ENCODE measurements at places on chromosomes 11 and 22.

DNA sequence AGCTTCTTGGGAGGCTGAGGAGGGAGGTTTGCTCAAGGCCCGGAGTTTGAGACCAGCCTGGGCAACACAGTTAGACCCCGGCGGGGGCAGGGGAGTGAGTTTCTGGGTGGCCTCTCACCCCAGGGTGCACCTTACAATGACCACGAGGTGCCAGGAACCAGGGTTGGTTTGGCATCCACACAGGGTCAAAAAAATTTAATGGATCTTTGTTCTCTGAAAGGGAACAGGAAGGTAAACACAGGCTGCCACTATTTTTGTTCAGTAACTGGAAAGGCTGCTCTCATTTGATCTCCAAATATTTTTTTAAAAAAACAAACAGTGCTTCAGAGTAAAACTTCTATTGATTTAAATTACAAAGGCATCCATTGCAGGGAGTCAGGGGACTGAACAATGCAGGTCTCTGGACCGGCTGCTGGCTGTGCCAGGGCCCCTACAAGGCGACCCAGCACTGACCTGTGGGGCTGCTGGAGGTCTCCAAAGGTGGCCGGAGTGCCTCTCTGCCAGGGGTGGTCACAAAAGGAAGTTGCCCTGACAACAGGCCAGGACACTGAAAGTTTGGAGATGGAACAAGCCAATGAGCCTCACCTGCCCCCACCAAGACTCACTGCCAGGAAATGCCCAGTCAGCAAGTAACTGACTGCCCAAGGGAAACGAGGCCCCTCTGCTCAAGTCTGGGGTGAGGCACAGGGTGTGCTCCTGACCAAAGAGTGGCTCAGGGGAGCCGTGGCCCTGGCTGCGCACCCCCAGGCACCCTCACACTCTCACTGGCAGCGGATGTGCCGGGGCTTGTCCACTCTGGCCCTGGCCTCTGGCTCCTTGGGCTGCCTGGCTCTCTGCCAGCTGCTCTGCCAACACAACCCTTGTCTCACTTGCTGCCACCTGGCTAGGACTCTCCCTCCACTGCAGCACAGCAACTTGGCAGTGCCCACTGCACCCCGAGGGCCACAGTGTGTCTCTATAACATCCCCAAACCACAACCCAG is 51.8 kb downstream of the ARFGAP3 start:
- DNase-seq, result no peak

GRCh38 chr11:2267306-2267850 is 3.0 kb downstream of the ASCL2 start:
- DNase-seq, result no peak

- DNase-seq, result no peak
Observed at GRCh38 chr11:122353561-122353960, 237.5 kb upstream of the BLID start.

- no peak for DNase-seq
Observed at GRCh38 chr11:81596704-81597103, 1137.0 kb downstream of the FAM181B start.

DNA sequence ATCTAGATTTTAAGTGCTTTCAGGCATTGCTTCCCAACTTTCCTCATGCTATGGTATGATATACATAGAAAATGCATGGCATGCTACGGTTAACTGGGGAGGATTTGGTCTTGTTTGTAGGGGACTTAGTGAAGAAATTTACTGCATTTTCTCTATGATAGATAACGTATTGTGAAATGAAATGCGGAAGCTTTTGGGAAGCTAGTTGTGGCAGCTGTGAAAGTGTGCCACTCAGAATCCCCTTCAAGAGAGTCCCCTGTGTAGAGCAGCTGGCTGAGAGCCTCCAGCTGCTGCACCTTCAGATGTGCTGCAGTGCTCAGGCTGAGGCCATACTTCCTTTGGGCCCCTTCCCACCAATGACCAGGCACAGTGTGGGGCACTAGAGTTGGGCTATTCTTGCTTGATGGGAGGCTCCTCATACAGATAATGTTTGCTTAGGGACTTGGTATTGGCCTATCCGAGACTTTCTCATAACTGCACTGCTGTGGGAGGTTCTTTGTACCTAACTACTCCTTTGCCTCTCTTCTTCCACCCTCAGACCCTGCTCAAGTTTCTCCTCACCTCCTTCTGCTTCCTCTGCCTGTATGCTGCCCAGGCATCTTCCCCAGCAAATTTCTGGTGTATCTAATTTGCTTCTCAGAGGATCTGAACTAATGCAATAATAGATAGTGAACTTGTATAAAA is 67.3 kb downstream of the HIPK3 start:
- DNase-seq, result no peak

GRCh38 chr11:110249766-110250165 is 46.6 kb downstream of the RDX start:
- no peak for DNase-seq

DNA sequence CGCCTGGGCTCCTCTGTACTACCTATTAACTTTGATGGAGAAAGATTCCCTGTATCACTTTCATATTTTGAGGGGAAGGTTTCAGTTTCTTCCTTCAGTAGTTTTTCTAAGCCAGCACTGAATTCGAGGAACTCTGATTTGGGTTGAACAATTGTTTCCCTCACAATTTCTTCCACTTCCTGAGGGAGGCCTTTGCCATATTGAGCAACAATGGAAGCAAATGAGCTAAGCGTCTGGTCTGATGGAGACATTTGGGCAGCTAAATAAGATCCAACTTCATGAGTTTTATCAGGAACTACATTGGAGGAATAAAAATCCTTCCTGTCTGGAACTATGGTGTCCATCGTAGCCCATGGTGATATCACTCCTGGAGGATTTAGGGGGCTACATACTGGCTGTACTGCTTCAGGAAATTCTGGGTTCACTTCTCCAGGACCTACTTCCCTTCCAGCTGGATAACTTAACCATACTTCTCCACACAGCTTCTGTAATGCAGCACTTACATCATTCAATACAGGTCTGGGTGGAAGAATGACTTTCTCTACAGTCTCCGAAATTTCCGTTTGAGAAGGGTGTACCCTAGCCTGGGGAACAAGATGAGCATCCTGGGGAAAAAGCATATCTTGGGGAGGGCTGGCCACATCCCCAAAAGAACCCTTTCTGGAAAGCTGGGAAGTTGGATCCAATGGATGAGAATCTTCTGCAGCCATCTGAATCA is 38.9 kb upstream of the CCDC89 start:
- no peak for DNase-seq

DNA sequence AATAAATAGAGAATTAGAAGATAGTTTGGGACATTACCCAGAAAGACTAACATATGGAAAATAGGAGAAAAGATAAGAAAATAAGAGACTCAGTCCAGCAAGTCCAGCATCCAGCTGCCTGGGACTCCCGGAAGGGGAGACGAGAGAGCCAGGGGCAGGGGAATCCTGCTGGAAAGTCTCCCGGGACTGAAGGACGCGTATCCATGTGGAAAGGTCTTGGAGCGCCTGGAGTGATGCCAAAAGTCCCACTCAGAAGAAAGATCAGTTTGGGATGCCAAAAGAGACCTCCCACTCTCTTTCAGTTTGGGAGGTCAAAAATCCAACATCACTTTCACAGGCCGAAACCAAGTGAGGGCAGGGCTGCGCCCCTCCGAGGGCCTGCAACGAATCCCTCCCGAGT is 30.7 kb downstream of the LRFN4 start:
- DNase-seq, result no peak

GRCh38 chr11:18491924-18492323 is 34.8 kb downstream of the TSG101 start:
- no peak for DNase-seq

- no peak for DNase-seq
Observed at GRCh38 chr11:15228331-15228849, 113.7 kb downstream of the INSC start.

DNA sequence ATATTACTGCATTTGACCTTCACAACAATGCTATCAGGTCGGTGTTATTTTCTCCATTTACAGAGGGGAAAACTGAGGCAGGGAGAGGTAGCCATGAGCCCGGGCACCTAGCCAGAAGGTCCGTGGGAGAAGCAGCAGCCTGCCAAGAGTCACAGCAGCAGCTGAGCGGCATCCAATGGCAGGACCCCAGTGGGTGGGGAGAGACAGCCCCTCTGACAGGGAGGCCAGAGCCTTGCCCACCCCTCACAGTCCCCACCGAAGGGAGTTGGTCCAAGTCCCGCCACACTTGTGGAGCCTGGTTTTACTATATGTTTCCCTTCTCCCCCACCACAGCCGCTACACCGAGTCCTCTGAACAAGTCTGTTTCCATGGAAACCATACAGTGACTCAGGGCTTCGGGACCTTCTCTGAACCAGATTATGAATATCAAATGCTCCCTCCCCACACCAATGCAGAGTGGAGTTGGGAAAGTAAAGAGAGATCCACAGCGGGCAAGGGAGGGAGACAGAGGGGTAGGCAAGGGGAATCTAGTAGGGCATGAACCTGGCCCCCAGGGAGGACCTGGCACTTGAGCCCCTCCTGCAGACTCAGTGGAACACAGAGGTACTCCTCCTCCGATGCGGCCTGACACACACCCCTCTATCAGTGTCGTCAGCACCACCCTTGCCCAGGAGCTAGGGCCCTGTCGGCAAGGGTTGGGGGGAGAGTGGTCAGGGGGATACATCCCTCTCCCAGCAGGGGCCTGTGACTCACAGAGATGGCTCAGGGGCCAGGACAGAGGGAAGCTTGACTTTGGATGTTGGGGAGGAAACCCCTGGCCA is 2.5 kb downstream of the CHST1 start:
- DNase-seq, result peak; percentile 61

DNA sequence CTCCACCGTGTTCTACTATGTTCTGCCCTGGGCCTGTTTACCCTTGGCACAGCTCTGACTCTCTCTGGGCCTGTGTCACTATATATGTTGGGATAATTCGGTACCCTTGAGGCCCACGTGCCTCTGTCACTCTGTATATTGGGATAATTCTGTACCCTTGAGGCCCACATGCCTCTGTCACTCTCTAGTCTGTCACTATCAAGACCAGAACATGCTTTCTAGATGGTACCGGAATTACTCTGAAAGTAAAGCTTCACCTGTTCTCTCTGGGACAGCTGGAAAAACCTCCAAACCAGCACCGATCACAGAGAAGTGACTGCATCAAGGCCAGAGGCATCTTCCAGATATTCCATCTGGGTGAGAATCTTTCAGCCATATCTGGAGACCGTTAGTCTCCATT is 9.3 kb upstream of the FCHSD2 start:
- no peak for DNase-seq

GRCh38 chr11:100584201-100584985 is 102.7 kb upstream of the ARHGAP42 start:
- DNase-seq, result no peak

- DNase-seq, result no peak
Observed at GRCh38 chr22:40954113-40954512, 2.9 kb downstream of the RBX1 start.

GRCh38 chr11:115984228-115984627 is 480.0 kb upstream of the CADM1 start:
- no peak for DNase-seq

- DNase-seq, result no peak
Observed at GRCh38 chr11:131204765-131205380, 165.5 kb upstream of the NTM start.

DNA sequence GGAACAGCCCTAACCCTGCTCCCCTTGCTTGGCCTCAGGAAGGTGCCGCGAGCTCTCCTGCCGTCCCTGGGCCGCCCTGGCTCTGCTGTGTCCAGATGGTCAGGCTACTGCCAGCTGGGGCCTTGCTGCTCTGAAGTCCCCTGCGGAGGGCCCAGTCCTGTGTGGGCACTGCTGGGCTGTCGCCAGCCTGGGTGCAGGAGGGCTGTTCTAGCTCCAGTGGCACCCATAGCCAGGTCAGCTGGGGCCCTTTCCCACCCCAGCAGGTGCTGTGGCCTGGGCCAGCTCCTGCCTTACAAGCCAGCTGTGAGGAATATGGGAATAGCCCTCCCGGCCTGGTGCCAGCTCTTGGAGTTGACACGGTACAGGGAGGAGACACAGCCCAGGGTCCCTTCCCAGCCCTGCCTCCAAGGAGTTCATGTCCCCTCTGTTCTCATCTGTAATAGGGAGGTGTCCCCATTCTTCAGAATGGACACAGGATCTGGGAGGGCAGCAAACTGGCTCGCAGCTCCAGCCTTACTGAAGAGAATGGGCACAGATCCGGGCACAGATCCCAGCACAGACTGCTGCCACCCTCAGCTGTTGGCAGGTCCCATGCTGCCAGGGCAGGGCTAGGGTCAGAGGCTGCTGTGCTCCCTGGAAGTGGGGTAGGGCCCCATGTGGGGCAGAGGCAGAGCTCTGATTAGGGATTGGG is 3.9 kb downstream of the DERL3 start:
- DNase-seq, result no peak

GRCh38 chr22:22558972-22559603 is at the start of gene PRAME:
Gene PRAME, minus strand, starts transcription at chr22:22559265. Its CDS starts 2,433 bp downstream, at chr22:22556832.
- DNase-seq, result peak; percentile 93

- DNase-seq, result no peak
Observed at GRCh38 chr22:30291058-30291892, 2.0 kb upstream of the CASTOR1 start.

DNA sequence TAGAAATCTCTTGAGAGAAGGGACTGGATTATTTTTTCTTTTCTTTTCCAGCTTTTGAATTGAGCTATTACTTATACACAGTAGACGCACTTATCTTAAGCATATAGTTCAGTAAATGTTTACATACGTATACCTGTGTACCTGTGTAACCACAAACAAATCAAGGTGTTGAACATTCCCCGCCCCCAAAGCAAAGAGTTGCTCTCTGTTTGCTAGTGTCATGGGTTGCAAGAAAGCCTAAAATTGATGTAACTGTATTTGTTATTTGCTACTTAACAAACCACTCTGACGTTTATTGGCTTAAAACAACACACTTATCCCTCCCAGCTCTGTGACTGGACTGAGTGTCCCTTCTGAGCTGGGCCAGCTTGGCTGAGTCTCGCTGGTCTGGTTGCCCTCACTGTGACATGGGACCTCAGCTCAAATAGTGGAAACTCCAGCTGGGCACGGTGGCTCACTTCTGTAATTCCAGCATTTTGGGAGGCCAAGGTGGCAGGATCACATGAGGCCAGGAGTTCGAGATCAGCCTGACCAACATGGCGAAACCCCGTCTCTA is 25.4 kb upstream of the CABP2 start:
- DNase-seq, result no peak

DNA sequence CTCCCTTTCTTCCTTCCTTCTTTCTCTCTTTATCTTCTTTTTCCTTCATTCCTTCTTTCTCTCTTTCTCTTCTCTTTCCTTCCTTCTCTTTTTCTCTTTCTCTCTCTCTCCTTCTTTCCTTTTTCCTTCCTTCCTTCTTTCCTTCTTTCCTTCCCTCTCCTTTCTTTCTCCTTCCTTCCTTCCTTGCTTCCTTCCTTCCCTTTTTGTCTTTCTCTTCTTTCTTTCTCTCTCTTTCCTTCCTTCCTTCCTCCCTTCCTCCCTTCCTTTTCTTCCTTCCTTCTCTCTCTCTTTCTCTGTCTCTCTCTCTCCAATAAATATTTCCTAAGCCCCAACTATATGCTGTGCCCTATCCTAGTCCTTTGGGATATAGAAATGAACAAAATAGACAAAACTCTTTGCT is 60.5 kb downstream of the CACNG2 start:
- DNase-seq, result no peak
